ENCODE measurements at places on chromosomes 5 and 9. TPM values are rescaled to one million over a fixed set of nuclear protein-coding genes. Genes with fewer than 3 reads are reported as not detected.

Gene PLPP6
- 7.9 TPM for total RNA-seq

Gene ZCCHC9
- 20.2 TPM for total RNA-seq

Gene CENPK
- 17.2 TPM for total RNA-seq

Gene PRDM12
- not detected for total RNA-seq

Gene BARX1
- not detected for total RNA-seq

Gene BHMT
- not detected for total RNA-seq

Gene MYO10
- total RNA-seq: 43.2 TPM

GRCh38 chr9:5644501-5644900 lies 15.6 kb downstream of the RIC1 start:
- peak; percentile 27 for DNase-seq

GRCh38 chr5:14773588-14773987 lies 98.0 kb downstream of the ANKH start:
- no peak for DNase-seq

DNA sequence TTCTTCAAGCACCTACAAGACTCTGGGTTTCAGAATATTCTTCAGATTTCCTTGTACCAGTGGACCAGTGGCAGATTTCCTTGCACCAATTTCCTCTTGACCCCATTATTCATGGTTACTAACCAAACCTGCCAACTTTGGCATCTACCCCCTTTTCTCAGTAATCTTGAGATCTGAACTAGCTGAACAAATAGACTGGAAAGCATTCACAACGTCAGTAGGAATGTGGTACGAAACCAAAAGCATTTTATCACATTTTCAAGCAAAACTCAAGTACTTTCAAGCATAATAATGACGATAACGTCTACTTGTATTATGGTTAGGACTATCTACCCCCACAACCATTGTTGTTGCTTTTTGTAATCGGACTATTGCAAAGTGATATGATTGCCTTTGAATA lies 1217.3 kb downstream of the PTPRD start:
- no peak for DNase-seq

GRCh38 chr5:108884736-108885135 lies 137.0 kb downstream of the FER start:
- peak; percentile 11 for DNase-seq

DNA sequence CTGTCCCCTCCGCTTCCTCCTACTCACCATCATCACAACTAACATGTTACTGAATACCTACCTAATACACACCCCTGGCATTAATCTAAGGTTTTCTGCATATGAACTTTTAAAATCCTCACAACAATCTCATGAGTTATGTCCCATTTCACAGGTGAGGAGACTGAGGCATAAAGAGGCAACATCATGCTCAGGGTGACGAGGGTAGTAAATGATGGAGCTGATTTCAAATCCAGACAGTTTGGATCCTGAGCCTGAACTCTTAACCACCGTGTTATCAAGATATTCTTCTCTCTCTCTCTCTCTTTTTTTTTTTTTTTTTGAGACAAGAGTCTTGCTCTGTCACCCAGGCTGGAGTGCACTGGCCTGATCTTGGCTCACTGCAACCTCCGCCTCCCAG lies 12.9 kb upstream of the EEIG1 start:
- no peak for DNase-seq

- DNase-seq: no peak
Observed at GRCh38 chr5:173910215-173910614, 22.1 kb downstream of the CPEB4 start.

DNA sequence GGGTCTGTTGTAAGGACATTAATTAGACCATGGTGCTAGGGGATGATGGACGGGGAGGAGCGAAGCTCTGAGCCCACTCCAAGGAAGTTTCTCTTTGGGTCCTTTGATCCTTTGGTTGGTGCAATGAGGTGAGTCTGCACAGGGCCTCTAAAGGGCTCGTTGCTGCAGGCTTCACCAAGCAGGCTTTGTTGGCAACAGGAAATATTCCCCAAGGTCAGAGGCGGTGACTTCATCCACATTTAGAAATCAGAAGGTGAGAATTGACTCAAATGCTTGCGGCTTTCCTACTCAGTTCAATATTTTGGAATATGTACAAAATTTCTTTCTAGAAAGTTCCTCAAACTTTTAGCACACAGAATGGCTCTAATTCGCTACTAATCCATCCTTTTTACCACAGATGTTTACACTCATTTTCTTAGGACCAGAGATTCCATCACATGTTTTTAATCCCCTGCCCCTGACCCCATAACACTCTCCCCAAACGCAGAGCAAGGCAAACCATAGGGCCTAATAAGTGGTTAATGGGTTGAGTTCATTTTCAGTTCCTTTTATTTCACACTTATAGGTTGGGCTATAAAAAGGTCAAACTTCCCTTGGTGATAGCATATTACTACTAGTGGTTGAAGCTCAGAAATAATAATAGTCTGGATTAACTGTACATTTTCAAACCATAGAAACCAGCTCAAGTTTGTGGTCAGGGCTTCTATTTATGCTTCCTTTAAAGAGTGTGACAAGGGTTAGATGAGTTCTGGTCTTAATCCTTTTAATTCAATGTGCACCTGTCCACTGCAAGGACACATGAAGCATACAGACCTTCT lies 37.3 kb upstream of the TMEM252 start:
- no peak for DNase-seq

DNA sequence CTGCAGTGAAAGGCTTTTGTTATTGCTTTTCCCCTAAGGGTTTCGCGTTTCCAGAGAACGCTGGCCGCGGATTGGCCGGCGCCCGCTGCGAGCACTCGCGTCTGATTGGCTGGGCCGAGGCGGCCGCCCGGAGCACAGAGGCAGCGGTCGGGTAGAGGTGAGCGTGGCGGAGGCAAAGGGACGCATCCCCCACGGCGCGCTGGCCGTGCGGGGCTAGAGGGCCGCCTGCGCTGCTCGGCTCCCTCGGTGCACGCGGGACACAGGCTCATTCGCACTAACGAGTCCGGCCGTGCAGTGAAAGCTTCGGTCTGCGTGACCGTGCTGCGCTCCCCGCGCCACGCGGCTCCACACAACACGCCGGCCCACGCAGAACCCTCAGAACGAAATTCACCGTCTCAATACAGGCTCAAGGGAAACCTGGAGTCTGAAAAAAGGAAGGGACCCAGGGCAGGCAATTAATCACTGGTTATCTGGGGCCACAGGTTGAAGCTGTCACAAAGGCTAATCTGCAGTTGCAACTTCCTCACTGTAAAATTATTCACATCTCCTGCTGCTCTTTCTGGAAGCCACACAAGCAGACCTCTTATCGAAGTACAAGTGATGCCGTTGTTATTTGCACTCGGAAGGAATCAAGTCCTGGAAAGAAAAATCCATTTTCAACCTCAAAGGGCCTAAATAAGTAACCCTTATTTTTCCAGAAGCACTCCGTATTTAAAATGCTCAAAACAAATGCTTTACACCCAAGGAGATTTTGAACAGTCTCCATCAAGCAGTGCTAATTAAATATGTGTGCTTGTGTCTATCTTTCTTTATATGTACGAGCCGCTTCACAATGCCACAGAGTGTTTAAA lies 94.6 kb downstream of the ZNF608 start:
- DNase-seq: peak; percentile 90

- no peak for DNase-seq
Observed at GRCh38 chr9:100698945-100699344, 121.1 kb downstream of the CAVIN4 start.

DNA sequence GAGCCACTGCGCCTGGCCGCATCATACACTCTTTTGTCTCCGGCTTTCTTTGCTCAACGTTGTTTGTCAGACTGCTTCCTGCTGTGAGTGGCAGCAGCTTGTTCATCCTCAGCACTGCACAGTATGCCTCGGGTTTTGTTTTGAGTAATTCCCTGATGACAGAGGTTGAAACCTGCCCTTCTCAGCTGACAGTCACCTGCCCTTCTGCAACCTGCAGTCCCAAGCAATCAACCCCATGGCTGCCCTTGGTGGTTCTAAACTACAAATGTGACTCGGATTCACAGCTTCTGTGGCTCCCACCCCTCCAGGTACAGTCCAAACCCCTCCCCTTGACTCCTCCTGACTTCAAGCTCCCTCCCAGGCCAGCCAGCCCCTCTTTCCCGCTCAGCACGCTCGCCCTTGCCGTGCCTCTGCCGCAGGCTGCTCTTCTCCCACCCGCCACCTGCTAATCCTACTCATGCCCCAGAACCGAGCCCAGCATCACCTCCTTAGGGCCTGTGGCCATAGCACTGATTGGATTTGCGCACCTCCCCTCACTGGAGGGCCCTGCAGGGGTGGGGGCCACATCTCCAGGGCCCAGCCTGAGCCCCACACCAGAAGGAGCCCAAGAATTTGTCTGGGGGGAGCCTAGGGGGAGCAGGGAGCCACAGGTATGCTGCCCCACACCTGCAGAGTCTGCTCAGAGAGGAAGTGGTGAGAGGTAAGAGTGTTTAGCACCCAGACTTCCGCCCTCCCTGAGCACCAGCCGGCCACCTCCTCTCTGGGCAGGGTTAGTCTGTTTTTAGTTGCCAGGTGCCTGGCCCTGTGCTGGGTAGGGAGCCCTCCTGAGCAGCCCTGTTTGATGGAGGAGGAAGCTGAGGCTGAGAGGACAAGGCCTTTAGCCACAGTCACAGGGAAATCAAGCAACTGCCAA lies 10.1 kb downstream of the EEIG1 start:
- no peak for DNase-seq

DNA sequence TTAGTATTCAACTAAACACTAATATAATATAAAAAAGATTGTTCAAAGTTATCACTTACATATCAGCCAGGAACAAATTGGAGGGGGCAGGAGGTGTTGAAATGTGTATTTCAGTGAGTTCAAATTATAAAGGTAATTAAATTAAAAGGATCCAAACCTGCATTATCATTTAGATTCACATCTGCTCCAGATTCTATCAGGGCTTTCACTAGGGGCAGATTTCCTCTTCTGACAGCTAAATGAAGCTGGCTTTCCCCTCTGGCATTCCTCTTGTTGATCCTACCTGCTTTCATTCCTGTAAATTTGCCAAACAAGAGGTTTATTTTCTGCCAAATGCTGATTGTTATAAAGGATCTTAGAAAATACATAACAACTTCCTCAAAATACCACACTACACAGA lies 86.3 kb upstream of the GCNT4 start:
- DNase-seq: no peak

- DNase-seq: peak; percentile 81
Observed at GRCh38 chr9:6354072-6354686, 26.0 kb downstream of the TPD52L3 start.

DNA sequence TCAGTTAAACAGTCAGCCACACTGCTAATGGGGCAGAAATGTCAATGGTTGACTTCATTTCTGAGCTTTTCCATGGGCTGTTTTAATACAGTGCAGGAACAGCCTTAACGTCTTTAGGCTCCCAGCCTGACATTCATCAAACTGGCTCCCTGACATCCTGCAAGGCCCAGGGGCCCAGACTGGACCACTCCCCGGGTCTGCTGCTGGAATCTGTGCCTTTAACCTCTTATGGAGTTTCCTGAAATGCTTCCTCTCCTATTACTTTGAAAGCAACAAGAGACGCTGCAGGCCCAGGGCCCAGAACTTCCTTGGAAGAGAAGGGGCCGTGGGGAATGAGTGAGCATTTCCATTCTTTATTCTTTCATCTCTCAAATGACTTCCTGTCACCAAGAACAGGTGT lies 216.8 kb upstream of the PANK3 start:
- no peak for DNase-seq

GRCh38 chr9:68458918-68459317 lies 81.8 kb downstream of the TMEM252 start:
- no peak for DNase-seq

GRCh38 chr5:158521995-158522394 lies 577.7 kb downstream of the EBF1 start:
- peak; percentile 80 for DNase-seq

GRCh38 chr9:98809311-98810101 lies 2.0 kb downstream of the GALNT12 start:
- DNase-seq: no peak

DNA sequence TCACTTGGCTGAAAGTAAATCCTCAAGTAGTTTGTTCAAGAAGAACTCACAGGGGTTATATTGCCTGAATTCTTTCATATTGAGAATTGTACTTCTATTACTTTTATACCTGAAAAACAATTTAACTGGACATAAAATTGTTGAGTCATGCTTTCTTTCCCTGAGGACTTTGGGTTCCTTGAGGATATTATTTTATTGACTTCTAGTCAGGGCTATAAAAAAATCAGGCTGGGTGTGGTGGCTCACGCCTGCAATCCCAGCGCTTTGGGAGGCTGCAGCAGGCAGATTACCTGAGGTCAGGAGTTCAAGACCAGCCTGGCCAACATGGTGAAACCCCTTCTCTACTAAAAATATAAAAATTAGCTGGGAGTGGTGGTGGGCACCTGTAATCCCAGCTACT lies 17.9 kb upstream of the CDC42SE2 start:
- DNase-seq: no peak

DNA sequence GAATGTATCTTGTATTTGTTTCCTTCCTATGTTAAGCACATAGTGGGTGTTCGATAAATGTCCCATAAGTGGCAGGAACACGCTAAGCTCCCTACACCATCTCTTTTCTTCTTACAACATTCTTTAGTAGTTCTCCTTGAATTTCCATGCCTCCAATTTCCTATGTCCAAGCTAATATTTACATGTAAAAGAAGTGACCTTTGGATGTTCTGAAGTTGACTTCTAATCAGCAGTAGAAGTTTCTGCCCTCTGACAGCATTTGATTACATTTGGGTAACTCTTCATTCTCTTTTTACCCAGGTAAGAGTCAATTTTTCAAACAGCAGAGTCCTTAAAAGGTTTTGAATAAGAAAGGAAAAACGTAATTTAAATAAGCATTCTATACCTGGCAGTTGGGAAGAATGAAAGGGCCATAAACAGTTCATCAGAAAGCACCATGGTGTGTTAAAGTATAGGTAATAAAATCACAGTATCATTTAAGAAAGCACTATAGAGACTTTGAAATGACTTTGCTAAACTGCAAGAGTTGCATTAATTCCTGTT lies 78.9 kb downstream of the TRPM3 start:
- DNase-seq: no peak

GRCh38 chr5:73630765-73631164 lies 4.8 kb downstream of the ARHGEF28 start:
- no peak for DNase-seq

DNA sequence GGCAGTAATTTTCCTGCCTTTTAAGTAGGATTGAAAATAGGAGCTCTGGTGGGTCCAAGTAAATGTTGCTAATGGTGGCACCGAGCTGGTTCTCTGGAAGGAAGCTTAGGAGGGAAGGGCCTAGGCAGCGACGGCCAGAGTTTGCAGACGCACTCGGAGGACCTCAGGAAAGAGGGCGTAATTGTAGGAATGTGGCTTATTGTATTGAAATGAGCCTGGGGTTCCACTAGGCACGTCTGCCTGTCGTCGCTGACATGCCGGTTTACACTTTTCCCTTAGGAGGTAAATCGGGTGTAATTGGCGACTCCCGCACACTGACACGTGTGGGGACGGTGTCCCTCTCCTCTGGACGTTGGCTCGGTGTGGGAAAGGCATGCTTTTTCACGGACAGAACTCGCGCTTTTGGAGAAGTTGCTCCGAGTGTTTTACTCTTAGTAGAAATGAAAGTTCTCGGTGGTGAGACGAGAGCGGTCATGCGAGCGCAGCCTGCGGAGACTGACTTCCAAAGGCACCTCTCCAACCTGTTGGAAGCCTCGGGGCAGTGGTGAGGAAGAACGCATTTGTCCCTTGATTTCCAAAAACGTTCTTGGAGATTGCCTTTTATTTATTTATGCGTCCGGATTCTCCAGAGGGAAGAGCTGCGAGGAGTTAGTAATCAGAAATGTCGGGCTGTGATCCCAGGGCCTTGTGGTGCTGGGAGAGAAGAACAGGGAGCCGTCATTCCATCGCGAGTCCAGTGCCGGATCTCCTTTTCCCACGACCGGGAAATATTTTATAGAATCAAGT lies 1.3 kb downstream of the NR4A3 start:
- peak; percentile 71 for DNase-seq

Data from GM23248 (cell line).